ENCODE measurements at places on chromosomes 5 and 9.

DNA sequence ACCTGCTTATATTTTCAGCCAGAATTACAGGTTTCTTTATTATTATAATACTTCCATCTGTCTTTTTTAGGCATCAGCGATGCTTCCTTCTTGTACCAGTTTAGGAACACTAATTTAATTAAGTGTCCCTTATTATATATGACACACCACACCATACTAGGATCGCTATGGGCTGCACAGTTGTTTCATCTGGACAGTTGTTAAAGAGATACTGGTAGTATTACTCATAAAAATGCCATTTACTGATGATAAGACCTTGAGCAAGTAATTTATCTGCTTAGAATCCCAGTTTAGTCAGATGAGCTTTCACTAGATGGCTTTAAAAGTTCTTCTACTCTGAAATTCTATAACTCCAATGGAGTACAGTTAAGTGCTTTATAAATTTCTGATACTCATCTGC, 17.1 kb downstream of the ARSK start:
- no peak for DNase-seq

GRCh38 chr5:111383288-111383970, 128.9 kb downstream of the STARD4 start:
- DNase-seq = no peak

DNA sequence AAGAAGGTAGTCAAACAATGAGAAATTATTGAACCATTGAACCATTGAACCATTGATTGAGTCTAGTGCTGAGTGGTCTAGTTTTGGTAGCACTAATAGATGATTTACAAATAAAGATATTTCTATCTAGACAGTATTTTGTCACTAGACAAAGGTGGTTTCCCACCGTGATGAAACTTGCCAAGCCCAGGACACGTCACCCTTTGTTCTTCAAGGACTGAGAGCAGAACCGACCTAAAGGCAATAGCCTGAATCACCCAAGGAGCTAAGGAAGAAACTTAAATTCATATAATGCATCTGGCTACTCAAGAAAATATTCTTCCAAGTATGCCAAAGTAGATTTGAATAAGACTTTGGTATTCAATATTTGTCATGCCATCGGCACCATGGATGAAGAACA, 103.3 kb downstream of the ESM1 start:
- no peak for DNase-seq

DNA sequence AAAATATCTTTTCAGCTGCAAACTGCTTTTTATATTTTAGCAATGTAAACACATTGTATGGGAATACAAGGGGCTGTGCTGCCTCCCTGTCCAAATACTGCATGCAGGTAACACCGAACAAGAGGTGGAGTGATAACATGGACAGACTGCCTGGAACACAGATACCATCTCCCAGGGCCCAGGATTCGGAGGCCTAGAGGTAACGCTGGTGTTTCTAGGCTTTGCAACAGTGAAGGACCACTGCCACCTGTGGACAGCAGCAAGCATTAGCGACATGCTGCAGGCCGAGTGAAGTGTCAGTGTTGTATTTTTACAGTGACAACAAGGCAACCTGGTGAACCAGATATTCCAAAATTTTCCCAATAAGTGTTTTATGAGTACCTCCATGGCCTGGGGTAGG, 379.1 kb downstream of the DMRT2 start:
- DNase-seq = no peak

GRCh38 chr9:69192214-69192613, 18.1 kb downstream of the TJP2 start:
- peak; percentile 16 for DNase-seq

DNA sequence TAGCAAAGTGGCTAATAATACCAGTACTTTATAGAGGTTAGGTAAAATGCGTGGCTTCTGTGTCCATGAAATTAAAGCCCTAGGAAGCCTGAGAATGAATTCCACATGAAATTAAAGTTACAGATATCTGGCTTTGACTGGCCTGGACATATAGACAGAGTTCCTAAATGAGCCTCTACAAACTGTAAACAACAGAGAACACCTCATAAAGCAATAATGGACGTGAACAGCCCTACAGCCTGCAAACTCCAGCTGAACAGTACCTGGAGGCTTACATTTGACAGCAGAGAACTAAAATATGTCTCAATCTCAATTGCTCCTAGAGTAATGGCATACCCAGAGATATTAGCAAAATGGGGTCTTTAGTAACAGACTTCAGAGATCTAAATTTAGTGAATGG, 28.7 kb downstream of the GOLPH3 start:
- no peak for DNase-seq

GRCh38 chr5:54793468-54794134, 191.8 kb downstream of the ESM1 start:
- no peak for DNase-seq

DNA sequence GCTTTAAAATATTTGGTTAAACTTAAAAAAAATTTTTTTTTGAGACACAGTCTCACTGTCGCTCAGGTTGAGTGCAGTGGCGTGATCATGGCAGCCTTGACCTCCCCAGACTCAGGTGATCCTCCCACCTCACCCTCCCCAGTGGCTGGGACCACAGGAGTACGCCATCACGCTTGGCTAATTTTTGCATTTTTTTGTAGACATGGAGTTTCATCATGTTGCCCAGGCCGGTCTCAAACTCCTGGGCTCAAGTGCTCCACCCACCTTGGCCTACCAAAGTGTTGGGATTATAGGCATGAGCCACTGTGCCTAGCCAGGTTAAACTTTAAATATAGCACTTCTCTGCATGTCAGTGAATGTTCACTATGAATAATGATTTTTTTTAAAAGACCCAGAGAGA, 224.5 kb upstream of the RFX3 start:
- DNase-seq = no peak

DNA sequence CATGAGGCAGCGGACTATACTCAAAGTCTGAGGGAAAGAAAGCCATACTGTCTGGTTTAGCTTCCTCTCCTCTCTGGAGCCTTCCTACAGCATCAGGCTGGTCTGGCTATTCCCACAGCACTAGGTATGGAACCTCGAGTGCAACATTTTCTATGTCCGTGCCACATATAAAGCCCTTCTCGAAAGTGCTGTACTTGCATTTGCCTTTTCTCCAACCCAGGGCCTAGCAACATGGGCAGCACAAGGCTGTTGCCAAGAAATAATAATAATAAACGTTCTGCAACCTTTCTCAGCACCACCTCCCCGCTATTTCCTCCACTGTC, 804 bp downstream of the MED10 start:
- no peak for DNase-seq

DNA sequence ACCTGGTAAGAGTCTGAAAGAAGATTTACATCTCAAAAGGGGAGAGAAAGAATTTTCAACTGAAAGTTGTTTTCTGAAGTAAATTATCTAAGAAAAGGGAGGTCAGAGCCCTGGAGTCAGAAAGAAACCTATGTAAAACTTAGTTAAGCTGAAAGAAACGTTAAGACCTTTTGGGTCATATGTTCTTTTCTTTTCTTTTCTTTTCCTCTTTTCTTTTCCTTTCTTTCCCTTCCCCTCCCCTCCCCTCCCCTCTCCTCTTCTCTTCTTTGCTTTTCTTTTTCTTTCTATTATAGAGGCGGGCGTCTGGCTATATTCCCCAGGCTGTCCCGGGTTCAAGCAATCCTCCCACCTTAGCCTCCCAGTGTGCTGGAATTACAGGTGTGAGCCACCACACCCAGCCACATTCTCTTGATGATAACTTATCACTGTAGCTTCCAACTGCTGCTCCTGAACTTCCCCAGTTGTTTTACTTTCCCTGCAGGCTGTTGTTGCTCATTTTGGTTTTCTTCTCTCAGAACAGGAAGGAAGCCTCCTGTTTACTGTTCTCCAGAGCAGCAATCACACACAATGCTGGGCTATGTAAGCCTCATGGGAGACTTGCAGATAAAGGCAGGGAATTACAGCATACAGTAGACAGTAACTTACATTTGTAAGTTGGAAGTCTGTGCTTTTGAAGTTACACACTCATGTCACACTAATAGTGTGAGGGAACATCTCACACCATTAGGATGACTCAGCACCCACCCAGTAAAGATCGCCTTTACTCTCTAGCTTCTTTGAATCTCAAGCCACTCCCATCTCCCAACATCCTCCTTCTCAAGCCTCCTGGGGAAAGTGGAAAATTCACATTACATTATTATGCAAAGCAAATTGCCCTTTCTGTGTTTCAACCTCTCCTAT, 2216.6 kb upstream of the WWC1 start:
- DNase-seq = no peak

DNA sequence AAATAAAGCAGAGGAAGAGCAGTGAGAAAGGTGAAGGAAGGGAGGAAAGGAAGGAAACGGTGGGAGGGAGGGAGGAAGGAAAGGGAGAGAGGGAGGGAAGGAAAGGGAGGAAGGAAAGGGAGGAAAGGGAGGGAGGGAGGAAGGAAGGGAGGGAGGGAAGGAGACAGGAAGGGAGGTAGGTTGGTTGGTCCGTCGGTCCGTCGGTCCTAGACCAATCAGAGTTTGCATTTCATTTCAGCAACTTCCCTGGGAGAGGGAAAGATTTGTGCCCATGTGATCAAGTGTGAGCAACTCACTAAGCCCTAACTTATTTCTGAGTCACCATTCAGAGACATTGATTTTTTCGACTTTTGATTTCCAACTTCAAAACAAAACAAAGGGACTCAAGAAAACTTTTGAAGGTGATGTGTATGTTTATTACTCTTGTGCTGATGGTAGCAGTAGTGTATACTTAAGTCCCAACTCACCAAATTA, 18.8 kb downstream of the NANS start:
- no peak for DNase-seq

- DNase-seq = no peak
Observed at GRCh38 chr9:35027374-35027773, 37.8 kb downstream of the DNAJB5 start.

GRCh38 chr9:107548298-107549142, 59.0 kb upstream of the KLF4 start:
- no peak for DNase-seq

Measured in NCI-H510A treated with DMSO at 0.1 percent for 48 hours (cell line).